ENCODE measurements at places on chromosomes 5 and 9. TPM values are rescaled to one million over a fixed set of nuclear protein-coding genes. Genes with fewer than 3 reads are reported as not detected.

Gene IDNK
- 10.2 TPM for polyA plus RNA-seq

Gene GABBR2
- 253 TPM for polyA plus RNA-seq

Gene PHF24
- 10.5 TPM for polyA plus RNA-seq

Gene PCDHA12
- polyA plus RNA-seq = 1.1 TPM

Gene REEP5
- 16.7 TPM for polyA plus RNA-seq

Gene FBLL1
- 7.6 TPM for polyA plus RNA-seq

Gene ADAMTS19
- 0.53 TPM for polyA plus RNA-seq

Gene SMIM15
- 16.0 TPM for polyA plus RNA-seq

Gene ROR2
- polyA plus RNA-seq = not detected

Gene ZNF354C
- polyA plus RNA-seq = 2.7 TPM

Gene DCTN3
- 180 TPM for polyA plus RNA-seq

Gene REEP2
- polyA plus RNA-seq = 42.0 TPM

Gene CEL
- 0.09 TPM for polyA plus RNA-seq

Gene RIOK2
- 82.9 TPM for polyA plus RNA-seq

Gene ISL1
- not detected for polyA plus RNA-seq

Gene ABLIM3
- polyA plus RNA-seq = 4.1 TPM

Gene SLC12A2
- 28.6 TPM for polyA plus RNA-seq

Gene PLCXD3
- 9.7 TPM for polyA plus RNA-seq

Gene LMX1B
- not detected for polyA plus RNA-seq

Gene IL5
- polyA plus RNA-seq = not detected

Gene SLC6A7
- polyA plus RNA-seq = 0.65 TPM

Gene SAXO1
- polyA plus RNA-seq = not detected

Gene C5orf63
- polyA plus RNA-seq = 28.9 TPM

Gene CFAP77
- not detected for polyA plus RNA-seq

Gene GALNT12
- polyA plus RNA-seq = not detected

Gene ST8SIA4
- polyA plus RNA-seq = 0.31 TPM

Gene PCDHB16
- 0.09 TPM for polyA plus RNA-seq

Gene PIP5KL1
- not detected for polyA plus RNA-seq

Gene PLPP1
- 128 TPM for polyA plus RNA-seq

Gene PDZD2
- 12.9 TPM for polyA plus RNA-seq

Gene FST
- not detected for polyA plus RNA-seq
